ENCODE measurements at places on chromosomes 1 and 21. TPM values are rescaled to one million over a fixed set of nuclear protein-coding genes. Genes with fewer than 3 reads are reported as not detected.

- DNase-seq = no peak
Measured at GRCh38 chr1:93446837-93447451, 974 bp upstream of the FNBP1L start.

DNA sequence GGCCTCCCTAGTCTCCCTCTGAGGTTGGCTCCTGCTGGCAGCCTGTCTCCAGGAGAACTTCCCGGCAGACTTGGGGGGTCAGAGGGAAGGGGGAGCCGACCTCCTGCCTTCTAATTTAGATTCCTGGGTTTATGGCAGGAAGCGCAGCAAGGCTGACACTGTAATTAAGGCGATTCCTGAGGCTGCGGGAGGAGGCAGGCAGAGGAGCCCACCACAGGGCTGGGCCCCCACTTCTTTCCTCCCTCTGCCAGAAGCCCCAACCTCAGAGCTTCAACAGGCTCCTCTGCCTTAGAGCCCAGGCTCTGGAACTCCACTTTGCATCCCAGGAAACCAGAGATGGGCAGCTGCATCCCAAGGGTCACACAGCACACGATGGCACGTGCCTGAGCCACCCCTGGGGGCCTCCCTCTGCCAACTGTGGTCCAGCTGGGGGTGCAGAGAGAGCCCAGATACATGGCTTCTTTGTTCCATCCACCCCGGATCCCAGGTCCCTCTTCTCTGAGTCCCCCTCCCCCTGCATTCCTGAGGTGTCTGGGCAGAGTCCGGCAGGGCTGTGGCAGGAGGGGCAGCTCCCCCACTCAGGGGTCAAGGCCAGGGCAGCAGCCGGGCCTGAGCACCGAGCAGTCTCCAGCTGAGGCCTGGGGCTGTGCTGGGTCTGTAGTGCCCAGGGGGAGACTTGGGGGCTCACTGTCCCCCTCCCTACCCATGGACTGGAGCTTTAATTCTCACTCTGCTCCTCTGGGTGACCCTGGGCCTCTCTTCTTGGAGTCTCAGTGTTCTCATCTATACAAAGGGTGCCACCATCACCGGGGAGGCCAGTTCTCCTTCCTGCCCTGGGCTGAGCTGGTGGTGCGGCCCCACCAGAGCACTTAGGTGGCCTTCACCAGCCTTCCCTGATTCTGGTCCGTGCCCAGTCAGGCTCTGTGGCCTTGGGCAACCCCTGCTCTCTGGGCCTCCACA, 39.4 kb upstream of the FAM131C start:
- DNase-seq = no peak

The TNFRSF18 gene
- total RNA-seq = not detected

The CRNN gene
- not detected for total RNA-seq

GRCh38 chr1:100299521-100300222, 33.7 kb downstream of the RTCA start:
- no peak for DNase-seq

- DNase-seq = peak; percentile 51
Measured at GRCh38 chr21:45318556-45319404, 31.1 kb upstream of the POFUT2 start.

The SUSD4 gene
- total RNA-seq = 0.76 TPM

Data from HFFc6 (cell line).